ENCODE measurements at places on chromosomes 16 and 17.

- DNase-seq: no peak
These were observed 25.4 kb downstream of the RTN4RL1 start for GRCh38 chr17:1999557-2000251.

DNA sequence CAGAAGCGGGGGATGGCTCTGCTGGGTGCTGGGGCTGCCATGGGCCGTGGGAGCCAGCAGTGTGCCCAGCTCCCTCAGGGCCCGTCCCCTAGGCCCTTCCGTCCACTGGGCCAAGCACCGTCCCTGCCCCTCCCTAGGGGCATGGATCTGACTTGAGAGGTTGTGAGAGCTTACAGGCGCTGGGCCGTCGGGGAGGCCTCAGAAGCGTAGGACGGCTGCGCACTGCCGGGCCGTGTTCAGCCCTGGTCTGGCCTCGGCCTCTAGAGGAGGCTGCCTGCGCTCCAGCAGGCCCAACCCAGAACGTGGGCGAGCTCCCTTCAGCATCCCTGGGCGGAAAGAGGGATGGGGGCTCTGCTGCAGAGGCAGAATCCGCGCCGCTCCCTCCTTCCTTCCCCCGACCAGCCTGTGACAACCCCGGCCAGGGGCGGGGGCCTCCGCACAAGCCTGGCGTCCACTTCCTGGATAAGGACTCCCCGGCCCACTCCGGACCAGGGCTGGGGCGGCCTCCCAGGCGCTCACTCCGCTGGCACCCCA, 685 bp upstream of the MPG start:
- DNase-seq: peak; percentile 33

DNA sequence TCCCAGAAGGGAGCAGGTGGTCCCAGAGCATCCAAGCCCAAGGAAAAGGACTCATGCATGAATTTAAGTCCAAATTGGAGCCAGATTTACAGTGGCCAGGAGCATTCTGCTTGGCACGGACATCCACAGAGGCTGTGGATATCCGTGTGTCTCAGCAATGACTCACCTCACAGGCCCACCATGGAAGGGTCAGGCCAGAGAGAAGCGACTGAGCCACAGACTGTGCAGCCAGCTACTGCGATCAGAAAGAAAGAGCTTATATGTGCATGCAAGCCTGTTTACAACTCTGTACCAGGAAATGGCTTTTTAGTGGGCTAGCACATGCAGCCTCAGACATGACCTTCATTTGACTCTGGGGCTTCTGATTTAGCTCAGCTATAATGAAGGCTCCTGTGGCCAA, 231.0 kb downstream of the C16orf95 start:
- DNase-seq: no peak

- no peak for DNase-seq
These were observed 16.0 kb upstream of the TANC2 start for GRCh38 chr17:62950067-62950466.

GRCh38 chr17:58570758-58571157, 56.3 kb upstream of the MTMR4 start:
- DNase-seq: peak; percentile 31

- DNase-seq: peak; percentile 40
These were observed 227.6 kb upstream of the ASIC2 start for GRCh38 chr17:33520426-33521330.

DNA sequence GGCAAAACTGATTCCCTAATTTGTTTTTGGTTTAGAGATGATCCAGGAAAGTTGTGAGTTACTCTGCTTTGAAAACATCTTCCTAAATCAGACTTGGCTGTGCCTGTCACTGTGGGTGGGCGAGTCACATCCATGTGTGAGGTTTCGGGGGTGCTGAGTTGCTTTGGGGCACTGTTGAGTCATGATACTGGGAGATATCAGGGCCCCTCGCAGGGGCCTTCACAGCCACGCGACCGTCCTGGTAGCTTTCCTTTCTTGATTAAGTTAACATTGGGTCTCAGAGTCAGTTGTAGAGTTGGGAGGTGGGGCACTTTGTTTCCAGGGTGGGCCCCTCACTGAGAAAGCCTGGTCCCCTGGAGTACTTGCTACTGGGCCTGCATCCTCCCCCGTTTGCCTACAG, 58.3 kb upstream of the LGALS9 start:
- no peak for DNase-seq

DNA sequence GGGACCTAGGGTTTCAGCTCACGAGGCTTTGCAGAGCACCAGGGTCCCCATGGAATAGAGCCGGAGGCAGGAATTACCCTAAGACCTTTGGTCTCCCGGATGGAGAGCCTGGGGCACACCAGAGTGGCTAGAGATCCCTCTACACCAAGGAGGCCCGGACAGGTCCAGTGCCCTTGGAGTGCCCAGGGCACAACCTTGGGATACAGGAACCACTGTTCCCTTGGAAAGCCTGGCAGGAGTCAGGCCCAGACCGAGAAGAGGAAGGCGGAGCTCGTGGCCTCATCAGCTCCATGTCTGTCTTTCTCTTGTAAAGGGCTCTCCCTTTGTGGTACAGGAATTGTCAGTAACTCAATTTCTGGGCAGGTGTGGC, 3.8 kb upstream of the DBNDD1 start:
- no peak for DNase-seq

GRCh38 chr17:71632328-71632727, 488.5 kb upstream of the SOX9 start:
- DNase-seq: peak; percentile 48

GRCh38 chr17:79019632-79020584, 4.1 kb upstream of the C1QTNF1 start:
- DNase-seq: peak; percentile 74

- DNase-seq: no peak
These were observed 4.4 kb downstream of the CLEC19A start for GRCh38 chr16:19289811-19290485.

GRCh38 chr17:78238823-78239488, 7.5 kb downstream of the TMEM235 start:
- DNase-seq: no peak

DNA sequence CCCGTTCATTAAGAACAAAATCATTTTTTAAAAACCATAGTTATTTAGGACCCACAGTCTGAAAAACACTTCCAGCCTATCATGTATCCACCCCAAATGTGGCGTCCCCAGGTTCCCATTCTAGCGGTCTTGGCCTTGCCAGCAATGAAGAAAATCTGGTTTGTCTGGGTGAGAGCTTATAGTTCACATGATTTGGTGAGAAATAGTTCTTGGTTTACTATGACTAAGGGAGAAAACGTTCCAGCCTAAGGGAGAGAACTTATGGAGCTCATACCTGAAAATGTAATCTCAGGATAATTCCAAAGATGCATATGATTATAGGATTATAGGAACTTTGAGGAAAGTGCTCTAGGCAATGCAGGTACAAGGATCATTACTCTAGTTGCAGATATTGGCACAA, 4.8 kb downstream of the MARVELD3 start:
- no peak for DNase-seq

GRCh38 chr16:58365623-58366022, 26.6 kb upstream of the GINS3 start:
- no peak for DNase-seq

GRCh38 chr17:42817866-42818265, 6.2 kb downstream of the BECN1 start:
- no peak for DNase-seq

- DNase-seq: no peak
These were observed 82.6 kb upstream of the CNTNAP4 start for GRCh38 chr16:76194616-76195015.

DNA sequence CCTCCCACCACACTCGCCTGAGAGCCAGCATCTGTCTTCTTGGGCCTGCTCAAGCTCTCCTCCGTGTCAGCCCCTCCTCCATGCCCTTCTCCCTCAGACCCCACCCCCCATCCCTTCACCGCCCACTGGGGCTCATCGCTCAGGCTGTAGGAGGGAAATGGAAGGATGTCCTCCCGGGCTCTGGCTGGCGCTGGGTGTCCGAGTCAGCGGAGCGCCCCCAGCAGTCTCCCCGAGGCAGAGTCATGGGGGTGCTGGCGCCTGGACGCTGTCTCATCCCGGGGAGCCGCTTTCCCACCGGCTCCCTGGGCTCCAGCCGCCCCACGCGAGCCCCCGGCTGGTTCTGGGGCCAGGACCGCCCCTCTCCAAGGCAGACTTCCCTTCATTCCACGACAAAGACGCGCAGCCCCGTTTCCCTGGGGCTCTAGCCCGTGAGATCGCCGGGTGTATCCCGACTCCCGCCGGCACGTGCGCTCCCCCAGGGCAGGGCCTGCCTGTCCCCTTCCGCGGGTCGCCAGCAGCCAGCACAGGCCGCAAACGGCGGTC, 428 bp upstream of the ANTKMT start:
- DNase-seq: peak; percentile 85

DNA sequence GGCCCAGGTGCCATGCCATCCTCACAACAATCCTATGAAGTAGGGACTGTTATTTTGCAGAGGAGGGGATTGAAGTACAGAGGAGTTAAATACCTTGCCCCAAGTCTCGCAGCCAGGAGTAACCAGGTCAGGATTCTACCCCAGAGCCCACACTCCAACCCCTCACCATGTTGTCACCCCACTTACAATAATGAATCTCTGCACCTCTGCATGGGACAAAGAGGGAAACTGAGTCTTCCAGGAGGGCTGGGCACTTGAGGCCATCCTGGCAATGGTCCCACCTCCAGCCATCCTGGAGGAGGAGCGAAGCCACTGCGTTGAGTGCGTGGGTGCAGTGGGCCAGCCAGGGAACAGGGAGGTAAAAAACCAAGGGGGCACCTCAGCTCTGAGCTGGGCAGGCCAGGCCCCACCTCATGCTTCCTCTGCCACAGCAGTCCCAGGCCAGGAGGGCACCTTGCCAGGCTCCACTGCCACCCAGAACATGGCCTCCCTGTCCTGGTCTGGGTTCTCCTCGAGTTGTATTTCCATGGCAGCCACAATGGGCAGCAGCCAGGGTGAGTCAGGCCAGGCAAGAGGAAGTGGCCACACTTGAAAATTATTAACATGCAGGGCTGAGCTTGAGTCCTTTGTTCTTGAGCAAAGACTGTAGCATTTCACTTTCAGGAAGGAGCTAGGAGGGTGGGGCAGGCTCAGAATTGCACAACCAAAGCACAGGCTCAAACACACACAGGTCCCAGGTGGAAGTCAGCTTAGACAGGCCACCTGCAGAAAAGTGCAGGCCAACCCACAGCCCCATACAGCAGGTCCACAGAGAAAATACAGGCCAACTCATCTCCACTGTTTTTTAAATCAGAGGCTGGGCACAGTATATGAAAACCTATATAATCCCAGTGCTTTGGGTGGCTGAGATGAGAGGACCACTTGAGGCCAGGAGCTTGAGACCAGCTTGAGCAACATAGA, 52.1 kb downstream of the CUEDC1 start:
- no peak for DNase-seq

- DNase-seq: no peak
These were observed 19.8 kb downstream of the TMEM98 start for GRCh38 chr17:32947736-32948135.

DNA sequence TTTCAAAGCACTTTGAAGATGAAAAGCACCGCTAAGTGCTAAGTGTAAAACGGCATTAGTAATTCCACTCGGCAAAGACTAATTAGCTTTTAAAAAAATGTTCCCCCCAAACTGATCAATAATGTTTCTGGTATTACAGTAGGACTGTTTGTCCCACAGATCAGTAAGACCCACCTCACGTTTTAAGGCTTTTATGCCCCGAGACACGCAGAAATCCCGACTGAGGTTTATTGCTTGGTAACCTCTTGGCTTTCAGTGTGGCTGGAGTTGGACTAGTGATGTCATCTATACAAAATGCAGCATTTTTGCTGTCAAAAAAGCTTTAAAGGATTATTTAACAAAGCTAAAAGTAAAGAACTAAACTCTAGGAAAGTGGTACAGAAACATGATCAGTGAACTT, 414.6 kb upstream of the PSMD7 start:
- no peak for DNase-seq

DNA sequence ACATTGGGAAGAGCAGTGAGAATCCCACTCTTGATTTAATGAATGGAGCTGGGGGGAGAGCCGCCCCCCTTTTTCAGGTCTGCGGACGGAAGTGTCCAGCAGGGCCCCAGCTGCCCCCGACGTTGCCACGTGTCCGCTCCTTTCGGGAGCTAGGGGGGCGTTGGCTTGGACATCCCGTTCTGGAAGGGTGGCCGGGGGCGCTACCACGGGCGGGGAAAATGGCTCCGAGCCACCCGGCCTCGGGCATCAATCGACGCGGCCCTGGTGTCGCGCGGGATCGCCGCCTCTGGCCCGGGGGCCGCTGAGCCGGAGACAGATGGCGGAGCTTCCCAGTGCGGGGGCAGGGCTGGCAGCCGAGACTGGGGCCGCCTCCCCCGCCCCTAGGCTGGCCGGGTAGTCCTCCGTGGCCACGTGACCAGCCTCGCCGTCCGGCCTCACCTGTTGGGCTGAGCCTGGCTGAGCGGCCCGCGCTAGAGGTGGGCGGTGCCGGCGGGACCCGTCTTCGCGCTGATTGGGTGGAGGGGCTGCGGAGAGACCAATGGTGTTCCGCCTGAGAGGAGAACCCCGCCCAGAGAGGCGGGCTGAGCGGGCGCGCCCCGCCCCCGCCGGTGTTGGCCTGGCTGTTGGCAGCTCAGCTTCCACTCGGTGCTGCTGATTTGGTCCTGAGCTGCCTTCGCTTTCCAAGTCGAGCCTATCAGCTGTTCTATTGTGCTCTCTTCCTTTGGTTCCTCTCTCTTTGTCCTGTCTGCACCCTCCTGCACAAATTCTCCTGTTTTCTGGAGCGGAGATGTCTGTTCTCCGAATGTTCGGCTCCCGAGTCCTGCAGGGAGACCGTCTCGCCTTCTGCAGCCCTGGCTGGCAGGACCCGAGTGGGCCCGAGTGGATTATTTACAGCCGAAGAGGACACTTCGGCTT, 8.3 kb downstream of the HS3ST3B1 start:
- DNase-seq: peak; percentile 95

DNA sequence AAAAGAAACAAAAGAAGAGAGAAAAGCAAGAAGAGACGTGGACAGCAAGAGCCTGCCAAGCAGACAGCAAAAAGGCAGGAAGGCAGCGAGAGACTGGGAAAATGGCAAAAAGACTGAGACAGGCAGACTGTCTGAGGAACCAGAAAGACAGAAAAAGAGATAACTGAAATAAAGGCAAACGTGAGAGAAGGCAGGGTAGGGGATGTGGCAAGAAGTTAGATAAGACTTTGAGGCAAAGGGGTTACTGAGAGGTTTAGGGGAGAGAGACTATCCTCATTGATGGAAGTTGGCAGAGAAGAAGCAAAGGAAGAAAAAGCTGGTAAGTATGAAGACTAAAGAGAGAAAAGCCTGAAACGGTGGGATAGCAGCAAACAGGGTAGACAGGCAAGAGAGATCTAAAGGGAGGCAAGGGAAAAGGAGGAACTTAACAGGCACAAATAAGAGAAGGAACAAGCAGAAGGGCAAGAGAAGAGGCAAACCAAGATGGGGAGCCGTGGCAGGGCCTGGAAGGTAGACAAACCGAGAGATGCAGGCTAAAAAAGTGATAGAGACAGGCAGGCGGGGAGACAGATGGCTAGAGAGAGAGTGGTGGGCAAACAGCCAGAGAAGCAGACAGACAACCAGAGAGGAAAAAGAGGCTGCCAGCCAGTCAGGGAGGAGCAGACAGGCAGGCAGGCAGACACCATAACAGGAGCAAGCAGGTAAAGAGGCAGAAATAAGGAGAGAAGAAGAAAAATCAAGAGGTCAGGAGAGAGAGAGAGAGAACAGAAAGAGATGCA, 7.1 kb upstream of the CHD3 start:
- DNase-seq: peak; percentile 32
